ENCODE measurements at places on chromosomes 3 and 15.

GRCh38 chr15:87557881-87558280 lies 698.7 kb downstream of the NTRK3 start:
- no peak for DNase-seq

DNA sequence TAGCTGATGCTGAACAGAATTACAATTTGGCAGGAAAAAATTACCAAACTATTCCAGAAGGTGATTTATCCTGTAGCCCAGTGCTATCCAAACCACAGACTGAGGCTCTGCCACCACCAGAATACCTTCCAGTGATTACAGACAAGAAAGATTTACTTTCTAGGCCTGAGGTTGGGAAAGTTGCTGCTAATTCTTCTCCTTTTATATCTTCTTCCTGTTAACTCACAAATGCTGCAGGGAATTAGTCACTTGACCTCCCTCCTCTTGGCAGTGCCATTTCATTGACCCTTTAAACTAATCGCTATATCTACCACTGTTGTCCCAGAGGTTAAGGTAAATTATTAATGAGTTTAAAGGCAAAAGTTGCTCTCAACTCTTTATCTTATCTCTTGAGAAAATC lies 118.4 kb downstream of the CTNNB1 start:
- no peak for DNase-seq

DNA sequence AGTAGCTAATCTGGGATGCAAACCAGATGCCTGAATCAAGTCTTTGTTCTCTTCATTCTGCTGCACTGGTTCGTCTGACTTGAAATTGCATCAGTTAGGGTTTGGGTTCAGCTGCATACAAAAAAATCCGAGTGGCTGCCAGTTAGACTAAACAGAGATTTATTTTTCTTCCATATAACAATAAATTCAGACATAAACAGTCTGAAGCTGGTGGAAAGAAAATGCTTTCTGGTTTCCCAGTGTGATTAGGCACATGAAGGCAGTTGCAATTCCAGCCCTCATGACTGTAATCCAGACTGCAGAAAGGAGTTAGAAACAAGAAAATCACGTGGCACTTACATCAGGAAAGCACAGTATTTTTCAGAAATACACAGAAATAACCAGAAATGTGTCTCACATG lies 930.7 kb downstream of the MCTP2 start:
- no peak for DNase-seq

GRCh38 chr3:37014620-37015019 lies 21.3 kb downstream of the MLH1 start:
- no peak for DNase-seq

GRCh38 chr3:153069598-153070510 lies 92.2 kb upstream of the RAP2B start:
- no peak for DNase-seq

DNA sequence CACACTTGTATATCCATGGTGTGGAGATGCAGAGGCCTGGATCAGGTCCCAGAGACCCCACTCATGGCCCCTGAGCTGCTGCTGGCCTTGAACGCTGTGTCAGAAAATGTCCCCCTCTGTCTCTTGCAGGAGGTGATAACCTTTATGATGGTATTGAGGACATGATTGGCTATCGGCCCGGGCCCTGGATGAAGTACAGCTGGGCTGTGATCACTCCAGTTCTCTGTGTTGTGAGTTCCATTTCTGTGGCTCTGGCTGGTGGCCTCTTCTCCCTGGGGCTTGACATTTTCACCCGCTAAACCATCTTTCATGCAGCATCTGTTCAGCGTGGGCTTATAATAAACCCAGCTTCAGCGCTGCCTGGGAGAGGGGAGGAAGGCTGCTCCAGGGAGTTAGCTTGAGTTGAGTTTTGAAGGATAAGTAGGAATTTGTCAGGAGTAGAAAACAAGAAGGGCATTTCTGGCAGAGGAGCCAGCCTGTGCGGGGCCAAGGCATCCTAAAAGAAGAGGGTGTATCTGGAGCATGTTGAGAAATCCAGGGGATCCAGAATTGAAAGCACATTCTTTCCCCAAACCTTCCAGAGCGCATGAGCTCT lies 61.1 kb downstream of the GRIP2 start:
- DNase-seq = no peak

DNA sequence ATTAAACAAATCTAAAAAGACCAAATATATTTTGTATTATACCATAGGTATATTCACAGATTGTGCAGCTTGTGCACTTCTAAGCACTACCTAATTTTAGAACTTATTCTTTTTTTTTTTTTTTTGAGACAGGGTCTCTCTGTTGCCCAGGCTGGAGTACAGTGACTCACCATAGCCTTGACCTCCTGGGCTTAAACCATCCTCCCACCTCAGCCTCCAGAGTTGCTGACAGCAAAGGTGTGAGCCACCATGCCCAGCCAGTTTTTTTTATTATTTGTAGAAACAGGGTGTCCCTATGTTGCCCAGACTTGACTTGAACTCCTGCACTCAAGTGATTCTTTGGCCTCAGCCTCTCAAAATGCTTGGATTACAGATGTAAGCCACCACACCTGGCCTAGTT lies 11.9 kb upstream of the TKT start:
- no peak for DNase-seq

GRCh38 chr3:49511639-49512038 lies 41.6 kb downstream of the DAG1 start:
- DNase-seq = no peak

- DNase-seq = no peak
Measured at GRCh38 chr15:60760646-60761504, 281.9 kb upstream of the ICE2 start.

DNA sequence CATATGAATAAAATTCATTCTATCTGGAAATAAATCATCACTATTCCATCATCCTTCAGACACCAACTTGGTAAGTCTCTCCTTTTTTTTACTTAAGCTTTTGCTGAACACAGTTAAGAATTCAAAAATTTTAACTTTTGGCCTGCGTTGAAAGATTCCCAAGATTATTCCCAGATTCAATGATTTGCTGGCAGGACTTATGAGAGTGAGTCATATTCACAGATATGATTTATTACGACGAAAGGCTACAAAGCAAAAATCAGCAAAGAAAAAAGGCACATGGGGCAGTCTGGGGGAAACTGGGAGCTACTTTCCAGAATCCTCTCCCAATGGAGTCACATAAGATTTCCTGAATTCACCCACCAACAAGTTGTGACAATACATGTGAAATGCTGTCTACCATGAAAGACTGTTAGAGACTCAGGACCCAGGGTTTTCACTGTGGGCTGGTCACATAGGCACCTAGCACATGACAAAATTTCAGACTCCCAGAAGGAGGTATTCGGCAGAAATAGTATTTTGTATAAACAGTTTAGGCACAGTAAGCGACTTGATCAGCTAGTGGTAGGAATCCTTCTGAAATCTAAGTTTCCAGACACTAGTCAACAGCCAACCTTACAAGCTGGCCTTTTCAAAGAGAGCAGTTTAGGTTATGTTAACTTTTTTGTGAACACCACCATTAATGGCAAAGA lies 82.1 kb downstream of the DLG1 start:
- no peak for DNase-seq

DNA sequence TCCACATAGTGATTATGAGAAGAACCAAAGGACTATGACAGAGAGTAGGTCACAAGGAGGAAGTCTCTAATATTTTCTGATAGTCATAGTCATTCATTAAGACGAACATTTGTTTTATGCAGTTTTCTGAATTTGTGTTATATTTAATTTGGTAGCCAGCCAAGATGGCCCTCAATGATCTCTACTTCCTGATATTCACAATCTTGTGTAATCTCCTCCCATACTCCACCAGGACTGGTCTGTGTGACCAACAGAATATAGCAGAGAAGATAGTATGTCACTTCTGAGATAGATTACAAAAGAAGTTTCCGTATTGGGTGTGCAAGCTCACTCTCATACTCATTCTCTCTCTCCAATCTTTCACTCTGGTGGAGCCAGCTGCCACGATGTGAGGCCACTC lies 30.8 kb downstream of the HLTF start:
- DNase-seq = no peak

DNA sequence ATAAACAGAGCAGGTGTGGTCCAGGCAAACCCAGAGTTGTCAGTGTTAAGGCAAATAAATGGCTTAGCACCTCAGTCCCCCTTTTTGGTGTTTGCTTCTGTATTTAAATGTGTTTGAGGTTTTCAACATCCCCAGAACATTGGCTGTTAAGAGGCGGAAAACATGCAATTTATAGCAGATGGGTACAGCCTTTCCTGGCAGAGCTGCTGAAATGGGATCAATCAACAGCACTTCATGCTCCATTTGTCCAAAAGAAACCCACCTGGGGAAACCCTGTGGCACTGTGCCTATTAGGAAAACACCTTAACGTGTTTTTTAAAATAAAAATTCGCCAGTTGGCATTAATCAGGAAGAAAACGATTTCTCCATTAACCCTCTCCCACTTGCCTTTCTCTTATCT lies 135.4 kb downstream of the MCTP2 start:
- DNase-seq = no peak

DNA sequence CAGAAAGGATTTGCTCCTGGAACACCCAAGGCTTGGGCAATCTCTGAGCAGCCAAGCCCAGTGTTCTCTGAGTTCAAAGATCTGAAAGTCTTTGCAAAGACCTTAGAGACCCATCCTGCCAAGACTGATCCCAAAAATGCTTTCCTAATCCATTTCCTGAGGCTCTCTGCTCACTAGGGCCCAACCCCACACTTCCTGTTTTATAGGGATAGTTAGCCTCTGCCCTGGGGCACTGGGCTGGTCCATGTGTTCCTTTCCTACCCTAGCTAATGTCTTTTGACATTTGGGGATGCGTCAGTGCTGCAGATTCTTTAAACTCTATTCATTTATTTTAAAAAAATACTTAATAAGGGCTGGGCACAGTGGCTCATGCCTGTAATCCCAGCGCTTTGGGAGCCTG lies 372.7 kb downstream of the ROBO2 start:
- no peak for DNase-seq

GRCh38 chr15:100772892-100773520 lies 106.6 kb upstream of the ALDH1A3 start:
- DNase-seq = no peak

- no peak for DNase-seq
Measured at GRCh38 chr15:59274126-59274970, 67.7 kb downstream of the LDHAL6B start.

GRCh38 chr3:194396859-194397756 lies 2.0 kb downstream of the GP5 start:
- peak; percentile 37 for DNase-seq

GRCh38 chr3:5205165-5205941 lies 17.8 kb downstream of the EDEM1 start:
- no peak for DNase-seq

DNA sequence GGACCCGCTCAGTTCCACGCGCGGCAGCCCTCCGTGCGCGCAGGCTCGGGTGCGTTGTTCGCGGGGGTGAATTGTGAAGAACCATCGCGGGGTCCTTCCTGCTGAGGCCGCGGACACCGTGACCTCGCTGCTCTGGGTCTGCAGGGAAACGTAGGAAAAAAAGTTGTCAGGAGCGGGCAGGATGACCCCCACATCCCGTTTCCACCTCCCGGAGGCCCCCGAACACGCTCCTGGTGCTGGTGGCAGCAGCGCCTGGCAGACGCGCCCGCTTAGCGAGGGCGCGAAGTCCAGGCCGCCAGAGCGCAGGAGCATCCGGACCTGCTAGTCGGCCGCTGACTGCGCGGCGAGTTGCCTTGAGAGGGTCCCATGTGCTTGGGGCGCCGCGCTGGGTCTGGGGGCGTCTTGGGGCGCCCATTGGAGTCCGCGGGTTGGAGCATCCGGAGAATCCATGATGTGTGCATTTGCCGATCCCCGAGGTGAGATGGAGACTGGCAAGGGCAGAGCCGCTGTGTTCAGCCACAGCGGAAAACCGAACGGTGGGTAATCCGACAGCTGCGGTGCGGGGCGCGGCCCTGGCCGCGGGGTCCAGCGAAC lies 520 bp downstream of the GREM1 start:
- no peak for DNase-seq

DNA sequence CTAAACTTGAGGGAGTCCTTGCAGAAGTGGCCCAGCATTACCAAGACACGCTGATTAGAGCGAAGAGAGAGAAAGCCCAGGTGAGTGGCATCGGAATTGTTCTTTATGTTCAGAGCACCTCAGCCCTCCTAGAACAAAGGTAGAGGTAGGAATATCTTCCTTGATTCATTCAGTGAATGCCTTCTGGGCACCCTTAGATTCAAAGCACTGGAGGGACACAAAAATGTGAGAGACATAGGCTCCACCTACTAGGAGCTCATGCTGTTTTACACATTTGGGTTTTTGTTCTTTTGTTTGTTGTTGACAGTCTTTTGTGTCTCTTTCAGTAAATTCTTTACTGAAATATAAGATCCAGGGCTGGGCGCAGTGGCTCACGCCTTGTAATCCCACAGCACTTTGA lies 68.2 kb downstream of the IQGAP1 start:
- DNase-seq = no peak

DNA sequence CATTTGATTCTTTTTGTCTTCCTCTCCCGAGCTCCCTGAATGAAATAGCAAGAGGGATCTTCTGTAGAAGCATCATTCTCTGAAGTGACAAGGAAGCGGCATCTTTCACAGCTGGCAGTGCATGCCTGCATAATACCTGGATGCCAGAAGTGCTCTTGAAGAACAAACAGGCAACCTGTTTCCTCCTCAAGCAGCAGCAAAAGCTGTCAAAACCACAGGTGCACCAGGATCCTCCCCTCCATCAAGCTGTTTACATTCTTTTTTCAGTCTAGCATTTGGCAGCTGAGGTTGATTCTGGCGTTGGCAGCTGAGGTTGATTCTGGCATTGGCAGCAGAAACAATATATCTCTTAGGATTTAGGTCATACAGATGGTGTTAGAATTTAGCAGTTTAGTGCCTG lies 979.0 kb downstream of the TUSC7 start:
- DNase-seq = no peak

DNA sequence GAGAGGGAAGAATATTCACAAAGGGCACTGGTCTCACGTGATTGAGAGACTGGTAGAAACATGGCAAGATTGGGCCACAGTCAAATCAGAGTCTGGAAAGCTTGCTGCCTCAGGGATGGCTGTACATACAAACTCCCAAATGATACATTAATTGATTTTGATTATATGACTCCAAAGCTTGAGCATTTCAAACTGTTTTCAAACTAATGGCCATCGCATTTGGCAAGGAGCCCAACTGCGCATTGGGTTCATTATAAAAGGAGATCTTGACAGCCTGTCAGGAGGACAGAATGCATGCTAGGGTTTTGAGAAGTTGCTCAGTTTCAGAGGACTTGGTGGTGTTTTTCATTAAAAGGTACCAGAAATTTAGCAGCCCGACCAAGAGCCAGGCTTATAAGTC lies 117.7 kb downstream of the PTPRG start:
- no peak for DNase-seq

- no peak for DNase-seq
Measured at GRCh38 chr3:161224786-161225185, 3.7 kb downstream of the NMD3 start.

DNA sequence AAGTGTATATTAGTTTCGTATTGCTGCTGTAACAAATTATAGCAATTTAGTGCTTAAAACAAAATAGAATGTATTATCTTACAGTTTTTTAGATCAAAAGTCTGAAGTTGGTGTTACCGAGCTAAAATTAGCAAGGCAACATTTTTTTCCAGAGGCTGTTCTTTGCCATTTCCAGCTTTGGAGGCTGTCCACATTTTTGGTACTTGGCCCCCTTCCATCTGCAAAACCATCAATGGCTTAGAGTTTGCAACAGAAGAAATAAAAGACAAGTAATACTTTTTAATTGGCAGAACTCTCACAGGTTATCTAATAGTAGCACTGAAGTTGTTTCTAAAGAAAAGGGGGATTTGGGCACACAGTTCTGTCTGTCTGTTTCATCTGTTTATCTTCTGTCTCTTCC lies 1248.5 kb downstream of the ROBO1 start:
- DNase-seq = no peak

Measured in CD4-positive, alpha-beta memory T cell (primary cell).